ENCODE measurements at places on chromosomes 11 and 22.

GRCh38 chr22:49979587-49980264 lies 19.2 kb downstream of the PIM3 start:
- DNase-seq = no peak

DNA sequence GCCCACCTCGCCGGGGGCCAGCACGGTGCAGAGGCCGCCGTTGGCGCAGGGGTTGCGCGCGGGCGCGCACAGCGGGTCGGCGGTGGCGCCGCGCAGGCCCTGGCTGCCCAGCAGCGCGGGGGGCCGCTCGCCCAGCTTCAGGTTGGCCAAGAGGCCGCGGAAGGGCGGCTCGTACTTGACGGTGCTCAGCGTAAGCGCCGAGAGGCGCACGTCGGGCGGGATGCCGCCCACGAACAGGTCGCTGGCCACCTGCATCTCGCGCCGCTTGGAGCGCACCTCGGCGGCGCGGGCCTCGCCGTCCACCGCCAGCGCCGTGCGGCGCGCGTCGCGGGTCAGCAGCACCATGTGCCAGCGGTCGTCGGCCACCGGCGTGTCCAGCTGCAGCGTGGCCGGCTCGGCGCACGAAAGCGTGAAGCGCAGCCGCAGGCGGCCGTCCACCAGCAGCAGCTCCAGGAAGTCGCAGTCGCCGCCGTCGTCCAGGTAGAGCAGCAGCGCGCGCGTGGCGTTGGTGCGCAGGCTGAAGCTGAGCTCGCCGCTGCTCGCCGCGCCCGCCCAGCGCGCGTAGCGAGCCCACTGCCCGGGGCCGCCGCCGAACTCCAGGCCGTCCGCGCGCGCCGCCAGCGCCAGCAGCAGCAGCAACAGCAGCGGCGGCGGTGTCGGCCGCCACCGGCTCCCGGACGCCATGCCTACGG lies 9.8 kb downstream of the NRXN2 start:
- DNase-seq = no peak

- DNase-seq = no peak
Observed at GRCh38 chr22:37202001-37202555, 10.2 kb downstream of the SSTR3 start.

GRCh38 chr11:72084965-72085364 lies 4.3 kb downstream of the LRRC51 start:
- no peak for DNase-seq

GRCh38 chr11:71267807-71268421 lies 15.5 kb upstream of the SHANK2 start:
- no peak for DNase-seq

- no peak for DNase-seq
Observed at GRCh38 chr22:25488244-25489020, 76.0 kb upstream of the GRK3 start.

DNA sequence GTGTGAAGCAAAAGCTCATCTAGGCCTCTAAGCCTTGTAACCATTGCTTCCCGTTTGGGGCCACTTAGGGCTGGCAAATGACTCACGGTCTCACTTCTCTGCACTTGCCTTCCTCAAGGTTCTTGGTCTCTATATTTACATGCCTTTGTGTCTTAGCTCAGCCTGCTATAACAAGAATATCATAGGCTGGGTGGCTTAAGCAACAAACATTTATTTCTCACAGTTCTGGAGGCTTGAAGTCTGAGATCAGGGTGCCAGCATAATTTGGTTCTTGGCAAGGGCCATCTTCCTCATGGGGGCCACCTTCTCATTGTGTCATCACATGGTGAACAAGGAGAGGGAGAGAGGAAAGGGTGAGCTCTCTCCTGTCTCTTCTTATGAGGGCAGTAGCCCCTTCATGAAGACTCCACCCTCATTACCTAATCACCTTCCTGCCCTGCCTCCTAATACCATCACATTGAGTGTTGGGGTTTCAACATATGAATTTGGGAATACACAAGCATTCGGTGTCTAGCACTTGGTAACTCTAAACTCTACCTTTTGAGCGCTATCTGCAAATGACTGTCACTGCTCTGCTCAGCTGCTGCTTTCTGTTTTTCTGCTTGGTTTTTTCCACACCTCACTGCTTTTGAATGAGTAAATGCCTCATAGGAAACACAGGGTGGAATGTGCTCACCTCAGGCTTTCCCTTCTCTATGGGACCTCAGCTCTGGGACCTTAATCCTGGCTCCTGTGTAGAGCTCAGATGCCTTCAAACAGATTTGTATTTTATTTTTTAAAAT lies 16.2 kb upstream of the ME3 start:
- no peak for DNase-seq

DNA sequence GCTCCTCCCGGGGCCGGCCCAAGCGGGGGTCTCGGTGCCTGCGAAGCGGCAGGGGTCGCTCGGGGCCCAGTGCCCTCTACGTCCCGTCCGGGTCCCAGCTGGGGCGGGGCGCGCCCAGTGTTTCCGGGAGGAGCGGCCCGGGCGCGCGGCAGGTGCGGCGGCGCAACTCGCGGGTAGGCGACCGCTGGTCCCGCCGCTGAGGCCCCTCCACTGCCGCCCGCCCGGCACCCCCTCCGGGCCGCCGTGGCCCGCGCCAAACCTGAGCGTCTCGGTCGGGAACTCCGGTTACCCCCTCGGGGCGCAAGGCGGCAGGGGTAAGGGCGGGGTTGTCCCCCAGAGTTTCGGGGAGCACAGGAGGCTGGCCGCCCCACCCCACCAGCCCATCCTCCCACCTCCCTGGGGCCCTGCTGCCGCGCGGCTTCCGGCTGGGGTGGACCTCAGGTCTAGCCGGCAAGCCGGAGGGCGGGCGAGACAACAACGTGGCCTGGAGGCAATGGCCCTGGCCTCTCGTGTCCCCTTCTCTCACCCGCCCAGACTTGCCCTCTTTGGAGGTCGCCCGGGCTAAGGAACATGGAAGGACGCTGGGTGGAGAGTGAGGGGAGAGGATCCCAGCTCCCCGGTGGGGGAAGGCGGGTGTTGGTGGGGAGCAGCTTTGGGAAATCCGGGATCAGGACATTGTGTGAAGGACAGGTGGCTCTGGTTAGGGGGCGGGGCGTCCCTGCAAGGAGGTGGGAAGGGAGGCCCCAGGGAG lies 398 bp upstream of the CRACR2B start:
- DNase-seq = no peak

- DNase-seq = no peak
Observed at GRCh38 chr11:87266751-87267150, 229.0 kb downstream of the TMEM135 start.

- no peak for DNase-seq
Observed at GRCh38 chr11:91804042-91804441, 420.6 kb upstream of the FAT3 start.

DNA sequence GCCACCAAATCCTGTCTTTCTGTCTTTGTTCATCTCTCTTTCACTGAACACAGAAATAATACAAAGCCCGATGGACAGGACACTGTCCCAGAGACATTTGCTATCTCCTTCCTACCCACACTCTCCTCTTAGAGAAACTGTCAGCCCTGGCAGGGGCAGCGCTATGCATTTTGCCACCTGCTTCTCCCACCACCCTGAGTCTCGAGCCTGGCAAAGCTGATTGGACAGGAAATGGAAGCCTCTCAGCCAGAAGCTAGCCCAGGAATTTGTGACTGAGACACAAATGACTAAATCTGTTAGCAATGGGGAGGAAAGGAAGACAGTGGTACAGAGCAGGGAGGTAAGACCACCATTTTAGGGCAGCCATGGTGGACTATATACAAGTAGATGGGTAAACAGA lies 14.9 kb upstream of the GALNT18 start:
- no peak for DNase-seq

DNA sequence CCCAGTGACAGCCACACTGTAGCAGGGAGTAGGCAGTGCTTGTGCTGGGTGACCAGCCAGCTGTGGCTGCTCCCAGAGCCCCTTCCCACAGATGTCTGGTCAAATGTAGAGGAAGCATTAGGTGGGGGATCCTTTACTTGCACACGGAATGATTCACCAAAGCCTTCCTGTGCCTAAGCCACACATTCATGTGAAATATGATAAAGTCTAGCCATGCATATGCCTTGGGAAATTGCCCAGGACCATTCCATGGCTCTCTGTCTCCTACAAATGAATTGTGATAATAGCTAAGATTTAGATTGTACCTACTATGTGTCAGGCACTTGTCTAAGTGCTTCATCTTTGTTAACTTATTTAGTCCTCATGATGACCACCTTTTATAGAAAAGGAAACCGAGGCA lies 217.5 kb upstream of the E2F8 start:
- no peak for DNase-seq

DNA sequence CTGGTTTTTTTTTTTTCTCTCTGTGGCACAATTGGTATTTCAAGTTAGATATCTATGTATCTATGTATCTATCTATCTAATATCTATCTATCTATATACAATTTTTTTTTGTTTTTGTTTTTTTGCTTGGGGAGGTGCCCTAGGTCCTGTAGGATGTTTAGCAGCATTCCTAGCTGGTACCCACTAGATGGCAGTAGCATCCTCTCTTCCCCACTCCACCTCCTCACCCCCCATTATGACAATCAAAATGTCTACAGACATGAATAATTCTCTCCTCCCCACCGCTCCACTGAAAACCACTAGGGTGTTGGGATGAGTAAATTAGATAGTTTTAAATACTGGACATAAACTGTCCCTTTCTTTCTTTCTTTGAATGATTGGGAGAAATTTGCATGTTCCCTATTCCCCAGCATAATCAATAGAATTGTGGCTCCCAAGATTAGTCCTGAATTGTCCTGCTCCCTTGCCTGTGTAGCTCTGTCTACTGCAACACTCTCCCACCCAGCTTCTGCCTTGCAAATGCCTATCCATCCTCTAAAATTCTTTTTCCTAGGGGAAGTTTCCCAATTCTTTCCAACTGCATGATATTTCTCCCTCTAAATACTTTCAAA lies 1152.4 kb downstream of the LRRC4C start:
- no peak for DNase-seq

DNA sequence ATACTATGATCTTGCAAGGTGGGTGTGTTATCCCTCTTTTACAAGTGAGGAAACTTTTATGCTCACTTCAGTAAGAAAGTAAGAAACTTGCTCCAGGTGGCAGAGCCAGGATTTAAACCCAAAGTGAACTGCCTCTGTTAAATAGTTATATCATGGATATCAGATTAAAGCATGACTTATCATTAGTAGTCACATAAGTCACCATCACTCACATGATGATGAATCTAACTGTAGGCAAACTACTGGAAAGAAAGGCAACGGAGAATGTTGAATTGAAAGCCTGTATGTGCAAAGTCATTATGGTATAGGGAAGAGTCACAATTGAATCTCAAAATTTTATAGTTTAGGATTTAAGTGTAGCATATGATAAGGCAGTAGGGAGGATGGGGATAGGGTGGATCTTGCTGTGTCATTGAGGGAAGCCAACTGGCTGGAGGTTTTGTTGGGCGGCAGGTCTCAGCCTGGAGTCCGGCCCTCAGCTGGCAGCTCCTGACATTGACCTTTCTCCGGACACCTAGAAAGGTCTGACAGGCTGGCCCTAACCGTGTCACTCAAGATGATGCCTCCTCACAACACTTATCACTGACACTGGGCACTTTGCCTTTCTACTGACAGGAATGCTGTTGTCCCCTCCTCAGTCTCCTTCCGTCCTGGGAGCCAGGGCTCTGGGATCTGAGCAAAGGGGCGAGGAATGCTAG lies 98.3 kb downstream of the EMSY start:
- no peak for DNase-seq

- DNase-seq = no peak
Observed at GRCh38 chr11:75796091-75796435, 18.9 kb upstream of the UVRAG start.

- DNase-seq = no peak
Observed at GRCh38 chr22:46737105-46737975, 712 bp downstream of the CERK start.

- DNase-seq = no peak
Observed at GRCh38 chr11:57353036-57353435, 14.9 kb downstream of the P2RX3 start.

GRCh38 chr11:96097844-96098421 lies 174.0 kb upstream of the MTMR2 start:
- DNase-seq = no peak

DNA sequence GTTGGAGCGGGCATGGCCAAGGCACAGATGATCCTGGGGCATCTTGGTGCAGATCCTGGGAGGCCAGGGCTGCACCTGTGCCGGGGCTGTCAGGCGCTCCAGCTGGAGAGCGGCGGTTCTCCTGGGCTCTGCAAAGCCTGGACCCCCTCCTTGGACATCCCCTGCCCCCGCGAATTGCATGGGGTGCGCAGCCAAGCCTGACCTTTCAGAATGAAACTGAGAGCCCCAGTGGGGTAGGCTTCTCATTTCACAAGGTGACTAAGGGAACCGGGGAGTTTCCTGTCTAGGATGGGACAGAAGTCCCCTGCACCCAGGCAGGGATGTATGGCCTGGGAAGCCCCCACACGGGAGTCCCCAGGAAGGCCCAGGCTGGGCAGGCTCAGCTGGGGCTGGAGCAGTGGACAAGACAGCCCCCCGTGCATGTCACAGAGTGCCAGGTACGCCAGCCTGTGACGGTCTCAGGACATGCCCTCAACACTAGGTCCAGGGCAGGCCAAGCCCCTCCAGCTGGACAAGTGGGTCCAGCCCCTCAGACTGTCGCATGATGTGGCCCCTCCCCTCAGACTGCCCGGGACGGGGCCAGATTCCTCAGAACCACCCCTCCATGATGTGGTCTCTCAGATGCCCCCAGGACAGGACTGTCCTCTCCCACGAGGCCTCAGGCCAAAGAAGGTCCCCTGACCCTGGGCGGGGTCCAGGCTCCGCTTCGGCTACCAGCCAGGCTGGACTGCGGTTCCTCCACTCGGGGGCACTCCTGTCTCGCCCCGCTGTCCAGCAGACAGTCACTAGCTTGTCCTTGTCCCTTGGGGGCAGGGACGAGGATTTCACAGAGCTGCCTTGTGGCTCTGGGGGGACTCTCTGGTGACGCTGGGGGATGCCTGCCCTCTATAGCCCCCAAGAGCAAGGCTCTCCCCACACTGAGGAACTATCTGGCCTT lies 2.3 kb downstream of the LSP1 start:
- DNase-seq = no peak

DNA sequence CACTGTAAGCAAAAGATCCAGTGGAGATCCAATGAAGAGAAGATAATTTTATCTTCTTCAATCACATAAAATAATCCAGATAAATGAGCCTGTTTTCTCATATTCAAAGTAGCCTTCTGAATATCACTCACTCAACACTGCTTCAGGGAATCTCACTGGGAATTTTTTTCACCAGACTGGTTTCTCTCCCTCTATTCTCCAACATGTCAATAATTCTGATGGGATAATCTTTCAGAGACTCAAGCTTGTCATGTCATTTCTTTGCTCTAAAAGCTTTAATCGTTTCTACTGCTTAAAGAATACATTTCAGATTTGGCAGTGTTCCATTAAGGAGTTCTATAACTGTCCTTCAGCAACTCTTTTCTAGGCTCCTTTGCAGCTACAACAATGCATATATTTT lies 16.3 kb downstream of the CNTN5 start:
- DNase-seq = no peak

GRCh38 chr11:119589001-119589400 lies 140.0 kb downstream of the NECTIN1 start:
- no peak for DNase-seq
